ENCODE measurements at places on chromosomes 5 and 9.
A peak's percentile ranks its signal among the peaks of the same experiment; 100 is the strongest.

- DNase-seq, result no peak
These were observed 293.5 kb downstream of the TRIM32 start for GRCh38 chr9:116980582-116981120.

- DNase-seq, result no peak
These were observed 138.9 kb downstream of the KCNN2 start for GRCh38 chr5:114500756-114501155.

DNA sequence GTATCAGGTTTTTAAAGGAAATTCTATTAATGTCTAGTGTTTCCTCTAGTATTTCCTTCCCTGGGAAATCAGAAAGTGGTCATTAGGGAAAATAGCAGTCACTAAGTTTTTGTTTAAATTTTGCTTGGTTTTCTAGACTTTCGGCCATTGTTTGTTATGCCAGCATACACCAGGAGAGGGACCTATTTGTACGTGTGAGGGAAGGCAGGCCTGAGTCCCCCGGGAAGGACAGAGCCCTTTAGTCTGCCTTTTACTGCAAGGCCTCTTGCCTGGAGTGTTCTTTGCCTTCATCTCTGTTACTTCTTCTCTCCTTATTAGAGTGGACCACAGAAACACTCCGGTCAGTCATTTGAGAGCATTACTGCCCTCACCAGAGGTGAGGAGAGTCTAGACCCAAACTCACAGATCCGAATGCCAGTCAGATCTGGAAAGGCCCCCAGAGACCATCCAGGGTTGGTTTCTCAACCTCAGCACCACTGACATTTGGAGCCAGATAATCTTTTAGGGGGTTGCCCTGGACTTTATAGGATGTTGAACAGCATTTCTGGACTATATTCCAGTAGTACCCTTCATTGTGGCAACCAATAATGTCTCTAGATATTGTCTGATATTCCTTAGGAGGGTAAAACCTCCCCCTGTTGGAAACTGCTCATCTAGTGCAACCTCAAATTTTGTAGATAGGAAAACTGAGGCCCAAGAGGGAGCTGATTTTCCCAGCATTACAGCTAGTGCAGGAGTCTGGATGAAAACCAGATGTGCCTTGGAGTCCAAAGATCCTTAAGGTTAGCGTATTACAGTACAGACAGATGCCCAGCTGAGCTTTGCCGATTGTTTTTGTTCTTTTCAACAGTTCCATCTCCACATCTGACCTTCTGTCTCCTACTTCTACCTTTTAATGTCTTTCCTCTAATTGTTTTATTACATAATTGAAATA, 93.0 kb upstream of the NIPAL4 start:
- no peak for DNase-seq

- DNase-seq, result no peak
These were observed 204.8 kb upstream of the KLF4 start for GRCh38 chr9:107694390-107694789.

GRCh38 chr5:43007911-43008362, 32.2 kb downstream of the ANXA2R start:
- peak; percentile 80 for DNase-seq

DNA sequence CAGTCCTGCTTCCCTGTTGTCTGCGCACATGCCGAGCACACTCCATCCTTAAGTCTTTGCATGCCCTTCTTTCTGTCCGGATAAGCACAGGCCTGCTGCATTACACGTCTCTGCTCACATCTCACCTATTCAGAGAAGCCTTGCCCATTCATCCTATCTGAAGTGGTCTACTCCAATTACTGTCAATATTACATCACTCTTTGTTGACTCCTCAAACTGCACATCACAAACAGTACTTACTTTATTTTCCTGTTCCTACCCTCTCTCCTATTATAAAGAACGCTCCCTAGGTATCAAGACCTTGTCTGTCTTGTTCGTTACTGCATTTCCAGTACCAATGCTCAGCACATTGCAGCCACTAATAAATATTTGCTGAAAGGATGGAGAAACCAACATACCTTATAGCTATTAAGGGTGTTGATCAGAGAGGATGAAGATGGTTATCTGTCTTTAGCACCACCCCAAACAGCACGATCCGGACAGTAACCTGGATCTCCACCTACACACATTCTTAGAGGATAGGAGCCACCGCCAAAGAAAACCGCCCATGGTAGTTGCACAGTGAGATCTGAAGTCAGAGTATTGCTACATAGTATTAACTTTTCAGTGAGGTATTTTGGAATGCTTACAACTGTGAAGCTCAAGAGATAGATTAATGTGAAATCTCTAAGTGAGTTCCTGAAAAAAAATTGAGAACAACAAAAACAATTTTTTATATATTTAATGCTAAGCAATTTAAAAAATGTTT, 1.6 kb upstream of the PRRC1 start:
- peak; percentile 63 for DNase-seq

- no peak for DNase-seq
These were observed 15.7 kb upstream of the CEP120 start for GRCh38 chr5:123438902-123439301.

DNA sequence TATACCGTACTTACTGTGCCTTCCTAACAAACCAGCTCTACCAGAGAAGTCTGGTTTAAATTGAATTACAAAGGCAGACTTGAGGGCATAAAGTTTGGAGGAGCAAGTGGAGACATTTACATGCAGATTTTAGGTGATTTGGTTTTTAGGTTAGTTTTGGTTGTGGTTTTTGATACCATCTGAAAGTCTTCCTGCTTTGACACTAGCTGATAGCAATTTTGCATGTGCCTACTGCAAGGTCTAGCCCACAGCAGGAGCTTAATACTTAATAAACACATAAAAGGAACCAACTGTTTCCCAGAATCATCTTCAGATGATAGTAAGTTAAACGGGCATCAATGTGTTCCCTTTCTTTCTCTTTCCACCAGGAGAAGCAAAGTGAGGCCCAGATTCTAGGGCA, 3.4 kb upstream of the ESM1 start:
- no peak for DNase-seq
